ENCODE measurements at places on chromosomes 7 and 10.

DNA sequence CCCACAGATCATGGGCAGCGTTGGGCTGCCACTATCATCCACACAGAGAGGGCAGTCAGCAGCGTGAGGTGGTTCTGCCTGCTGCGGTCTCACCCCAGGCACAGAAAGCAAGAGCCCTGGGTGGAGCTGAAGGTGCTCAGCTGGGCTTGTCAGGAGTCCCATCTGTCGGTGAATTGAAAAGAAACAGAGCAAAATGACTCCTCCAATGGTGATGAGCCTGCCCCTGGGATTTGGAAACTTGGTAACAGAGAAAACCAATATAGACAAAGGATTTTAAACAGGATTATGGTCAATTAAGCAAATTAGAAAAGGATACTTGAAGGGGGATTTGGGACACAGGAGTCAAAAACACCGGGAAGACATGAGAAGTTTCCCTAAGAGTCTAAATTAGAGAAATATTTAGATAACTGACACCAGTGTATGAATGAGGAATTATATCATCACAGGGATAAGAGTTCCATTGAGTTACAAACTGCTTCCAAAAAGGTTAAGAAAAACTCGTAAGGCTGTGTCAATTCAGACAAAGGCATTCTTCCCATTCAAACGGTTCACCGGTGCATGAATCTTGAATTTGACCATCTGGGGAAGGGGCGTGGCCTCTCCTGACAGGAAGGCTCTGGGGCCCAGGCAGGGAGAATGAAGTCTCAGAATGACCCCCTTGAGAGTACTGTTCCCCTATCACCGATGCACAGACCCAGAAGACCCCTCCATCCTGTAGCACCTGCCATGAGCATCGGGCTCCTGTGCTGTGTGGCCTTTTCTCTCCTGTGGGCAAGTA, 70.0 kb upstream of the PRSS58 start:
- no peak for DNase-seq

GRCh38 chr10:102119417-102120141, 589 bp downstream of the LDB1 start:
- no peak for DNase-seq

- no peak for DNase-seq
Measured at GRCh38 chr7:100865938-100866728, 1.1 kb upstream of the TRIP6 start.

GRCh38 chr10:48557511-48558123, 47.3 kb downstream of the ARHGAP22 start:
- no peak for DNase-seq

GRCh38 chr7:117036836-117037235, 83.5 kb downstream of the ST7 start:
- no peak for DNase-seq

DNA sequence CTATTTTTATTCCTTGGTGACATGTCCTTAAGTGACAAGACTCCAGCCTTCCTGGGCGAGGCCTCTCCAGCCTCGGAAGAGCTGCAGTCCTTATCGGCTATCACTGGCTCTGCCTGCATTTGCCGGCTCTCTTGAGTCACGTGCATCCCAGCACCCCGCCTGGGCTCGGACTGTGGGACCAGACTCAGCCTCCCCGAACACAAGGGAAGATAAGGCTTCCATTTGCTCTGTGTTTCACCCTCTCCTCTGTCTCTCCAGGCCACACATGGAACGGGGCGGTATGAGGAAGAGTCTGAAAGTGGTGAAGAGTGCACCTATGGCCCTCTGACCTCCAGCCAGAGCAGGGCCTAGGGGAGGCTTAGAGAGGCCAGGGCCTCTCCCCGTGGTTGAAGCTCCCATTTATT, 4.7 kb downstream of the GDF2 start:
- DNase-seq = no peak

DNA sequence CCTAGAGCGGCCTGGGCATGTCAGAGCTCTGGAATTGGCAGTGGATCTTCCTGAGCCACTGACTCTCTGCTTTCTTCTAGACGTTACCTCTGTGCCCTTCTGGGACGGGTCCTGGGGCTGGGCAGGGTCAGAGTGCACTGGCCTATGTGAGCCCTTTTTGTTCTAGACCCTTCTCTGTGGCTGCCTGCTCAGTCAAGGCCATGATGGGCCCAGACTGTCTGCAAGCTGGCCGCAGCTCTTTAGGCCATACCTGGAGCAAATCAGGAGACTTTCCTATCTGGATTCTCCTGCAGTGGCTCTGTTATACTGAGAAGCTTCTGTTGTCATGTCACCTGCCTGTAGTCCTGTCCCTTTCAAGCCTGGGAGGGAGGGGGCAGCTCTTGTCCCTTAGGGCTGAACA, 70.1 kb downstream of the ADCY1 start:
- DNase-seq = no peak

DNA sequence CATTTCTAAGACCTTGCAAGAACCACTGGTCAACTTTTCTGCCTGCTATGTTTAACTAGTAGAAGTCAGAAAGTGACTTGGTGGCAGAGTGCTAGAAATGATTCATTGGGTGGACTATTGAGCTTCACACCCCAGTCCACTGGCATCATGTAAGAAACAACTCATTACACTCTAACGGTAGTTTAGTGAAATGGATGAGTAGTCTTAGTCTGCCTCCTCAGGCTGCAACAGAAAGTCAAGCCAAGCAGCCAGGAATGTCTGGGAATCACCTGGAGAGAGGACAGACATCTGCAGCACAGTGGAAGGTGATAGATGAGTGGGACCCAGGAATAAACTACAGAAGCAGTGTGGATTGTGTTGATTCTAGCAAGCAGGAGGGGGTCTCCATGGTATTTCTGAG, 125.4 kb downstream of the AUTS2 start:
- no peak for DNase-seq

DNA sequence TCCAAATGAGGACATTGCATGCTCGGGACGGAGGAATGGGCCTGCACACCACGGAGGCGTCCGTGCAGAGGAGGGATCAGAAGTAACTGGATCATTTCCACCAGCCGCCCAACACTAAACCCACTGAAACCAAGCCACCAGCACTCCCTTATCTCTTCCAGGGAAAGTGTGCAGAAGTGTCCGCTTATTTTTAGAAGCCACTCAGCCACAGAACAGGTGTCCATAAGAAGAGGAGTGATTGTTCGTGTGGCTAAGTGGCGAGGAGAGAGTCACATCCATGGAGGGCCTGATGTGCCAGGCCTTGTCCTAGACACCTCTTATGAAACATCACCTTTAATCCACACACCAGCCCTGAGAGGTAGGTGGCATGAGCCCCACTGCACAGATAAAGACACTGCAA, 407.9 kb upstream of the NPVF start:
- DNase-seq = no peak

GRCh38 chr10:91410638-91411371, 661 bp downstream of the HECTD2 start:
- no peak for DNase-seq

All from activated CD4-positive, alpha-beta T cell treated with anti-CD3 and anti-CD28 coated beads, Interleukin-2, amount 50 U/mL, for 24 hours (primary cell).